ENCODE measurements at places on chromosomes 13 and 19.
A peak's percentile ranks its signal among the peaks of the same experiment; 100 is the strongest.

DNA sequence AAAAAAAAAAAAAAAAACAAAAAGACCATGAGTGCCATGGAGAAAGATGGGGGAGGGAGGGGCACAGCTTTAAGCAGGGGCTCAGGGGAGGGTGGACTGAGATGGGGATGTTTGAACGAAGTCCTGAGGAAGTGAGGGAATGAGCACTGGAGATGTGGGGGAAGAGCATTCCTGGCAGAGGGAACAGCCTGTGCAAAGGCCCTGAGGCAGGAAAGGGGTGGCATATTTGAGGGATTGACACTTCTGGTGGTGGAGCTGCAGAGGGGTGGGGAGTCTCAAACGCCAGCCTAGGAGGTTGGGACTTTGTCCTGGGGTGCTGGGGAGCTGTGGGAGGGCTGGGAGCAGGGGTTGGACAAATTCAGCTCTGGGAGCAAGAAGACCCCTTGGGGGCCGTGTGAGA is 29.2 kb downstream of the MYH14 start:
- no peak for DNase-seq

- no peak for DNase-seq
Measured at GRCh38 chr19:46296722-46297461, at the start of gene HIF3A. HIF3A (plus strand) TSS chr19:46297042; CDS start chr19:46297077, 35 bp downstream.

DNA sequence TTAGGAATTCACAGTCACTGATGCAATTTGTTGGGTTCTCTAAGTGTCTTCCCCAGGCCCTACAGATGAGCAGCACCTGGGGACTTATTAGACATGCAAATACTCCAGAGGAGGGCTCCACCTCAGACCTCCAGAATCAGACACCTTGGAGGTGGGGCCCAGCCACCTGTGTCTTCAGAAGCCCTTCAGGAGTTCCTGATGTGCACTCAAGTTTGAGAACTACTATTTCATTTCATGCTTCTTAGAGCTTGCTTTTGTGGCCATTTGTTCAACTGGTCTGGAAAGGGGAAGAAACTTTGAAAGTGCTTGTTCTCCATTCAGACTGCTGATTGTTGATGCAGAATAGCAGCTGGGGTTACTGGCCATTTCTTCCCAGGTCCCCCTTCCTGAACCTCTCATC is 472.0 kb downstream of the COG6 start:
- DNase-seq: no peak

GRCh38 chr13:42181381-42181953 is 90.5 kb upstream of the AKAP11 start:
- DNase-seq: no peak

DNA sequence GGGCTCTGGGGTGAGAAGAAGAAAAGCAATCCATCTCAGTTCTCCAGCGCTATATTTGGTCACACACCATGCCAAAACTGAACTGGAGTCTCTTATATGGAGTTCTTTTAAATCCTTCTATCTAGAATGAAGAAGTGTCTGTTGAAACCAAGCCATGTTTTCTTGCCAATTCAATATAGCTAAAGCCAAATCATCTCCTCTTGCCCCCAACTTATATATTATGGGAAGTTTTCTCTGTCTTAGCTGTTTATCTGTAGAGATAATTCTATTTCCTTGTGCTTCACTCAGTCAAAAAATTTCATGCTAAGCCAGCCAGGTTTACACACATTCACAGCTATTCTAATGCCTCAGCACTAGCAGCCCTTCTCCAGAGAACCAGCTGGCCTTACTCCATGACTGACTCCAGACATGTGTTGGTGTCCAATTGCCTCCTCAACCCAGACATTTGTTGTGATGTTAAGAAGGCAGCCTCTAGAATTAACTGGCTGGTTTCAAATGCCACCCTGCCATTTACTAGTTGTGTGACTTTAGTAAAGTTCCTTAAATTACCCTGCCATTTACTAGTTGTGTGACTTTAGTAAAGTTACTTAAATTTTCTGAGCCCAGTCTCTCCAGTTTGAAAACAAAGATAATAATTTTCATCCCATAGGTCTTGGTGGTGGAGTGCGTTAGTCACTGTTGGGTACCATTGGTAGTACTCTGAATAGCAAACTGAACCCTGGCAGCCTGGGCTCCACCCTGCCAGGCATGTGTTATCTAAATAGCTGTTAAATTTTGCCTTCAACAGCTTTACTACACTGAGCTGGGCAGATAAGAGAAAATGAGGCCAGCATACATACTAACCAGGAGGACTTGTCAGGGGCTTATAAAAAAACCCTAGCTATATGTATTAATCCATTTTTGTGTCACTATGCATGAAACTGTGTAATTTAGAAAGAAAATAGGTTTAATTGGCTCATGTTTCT is 525.1 kb downstream of the LMO7 start:
- no peak for DNase-seq

DNA sequence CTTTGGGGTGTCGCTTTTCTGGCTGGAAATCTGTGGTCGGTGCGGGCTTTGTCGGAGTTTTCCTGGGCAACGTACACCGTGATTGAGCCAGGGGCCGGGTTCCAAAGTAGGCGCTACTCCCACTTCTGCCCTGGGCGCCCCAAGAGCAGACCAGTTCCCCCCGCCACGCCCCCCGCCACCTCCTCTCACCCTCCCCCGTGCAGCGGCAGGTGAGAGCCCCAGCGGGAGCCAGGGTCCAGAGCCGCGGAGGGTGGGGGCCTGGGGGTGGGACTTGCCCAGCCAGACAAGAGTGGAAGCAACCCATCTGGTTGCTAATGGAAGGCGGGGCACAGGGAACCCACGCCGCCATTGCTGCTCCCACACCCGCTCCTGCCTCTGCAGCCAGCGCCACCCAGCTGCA is 2195.9 kb downstream of the PCDH9 start:
- no peak for DNase-seq

DNA sequence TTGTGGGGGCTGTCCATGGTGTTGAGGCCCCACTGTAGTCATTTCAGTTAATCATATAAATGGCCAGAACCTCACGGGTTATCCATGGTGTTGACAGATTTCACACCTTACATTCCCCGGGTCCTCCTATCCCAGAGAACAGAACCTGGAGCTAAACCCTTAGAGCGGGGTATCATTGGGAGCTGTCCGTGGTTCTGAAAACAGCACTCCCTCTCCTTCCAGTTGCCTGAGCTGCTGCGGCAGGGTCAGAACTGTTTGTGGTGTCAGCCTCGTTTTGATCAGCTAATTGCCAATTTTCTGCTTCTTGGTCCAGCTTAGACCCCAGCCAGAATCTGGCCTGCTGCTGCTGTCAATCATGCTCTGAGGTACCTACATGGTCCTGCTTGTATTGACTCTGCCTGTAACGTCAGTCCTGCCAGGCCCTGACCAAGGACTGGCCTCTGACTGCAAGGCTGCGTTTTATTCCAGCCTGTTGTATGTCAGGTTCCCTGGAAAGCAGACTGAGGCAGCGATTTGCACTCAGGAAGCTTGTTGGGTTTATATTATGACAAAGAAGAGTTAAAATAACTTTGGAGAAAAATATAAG is 55.8 kb upstream of the KCTD15 start:
- DNase-seq: no peak

GRCh38 chr13:25180775-25181537 is 8.9 kb upstream of the AMER2 start:
- no peak for DNase-seq

DNA sequence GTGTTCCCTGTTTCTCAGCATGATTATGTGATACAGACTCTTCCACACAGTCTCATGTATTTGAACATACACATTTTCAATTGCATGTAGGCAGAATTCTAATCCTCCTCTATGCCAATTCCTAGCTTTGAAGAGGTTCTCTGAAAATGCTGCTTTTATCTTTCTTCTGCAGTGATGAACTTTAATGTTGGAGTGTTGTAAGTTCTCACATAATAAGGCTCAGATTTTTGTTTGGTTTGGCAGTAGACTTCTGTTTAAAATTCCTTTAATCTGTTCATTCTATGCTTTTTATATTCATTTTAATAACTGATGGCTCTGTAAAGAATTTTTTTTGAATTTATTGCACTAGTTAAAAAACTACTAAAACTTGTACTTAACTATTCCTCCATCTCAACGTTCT is 225.8 kb downstream of the GGACT start:
- no peak for DNase-seq

DNA sequence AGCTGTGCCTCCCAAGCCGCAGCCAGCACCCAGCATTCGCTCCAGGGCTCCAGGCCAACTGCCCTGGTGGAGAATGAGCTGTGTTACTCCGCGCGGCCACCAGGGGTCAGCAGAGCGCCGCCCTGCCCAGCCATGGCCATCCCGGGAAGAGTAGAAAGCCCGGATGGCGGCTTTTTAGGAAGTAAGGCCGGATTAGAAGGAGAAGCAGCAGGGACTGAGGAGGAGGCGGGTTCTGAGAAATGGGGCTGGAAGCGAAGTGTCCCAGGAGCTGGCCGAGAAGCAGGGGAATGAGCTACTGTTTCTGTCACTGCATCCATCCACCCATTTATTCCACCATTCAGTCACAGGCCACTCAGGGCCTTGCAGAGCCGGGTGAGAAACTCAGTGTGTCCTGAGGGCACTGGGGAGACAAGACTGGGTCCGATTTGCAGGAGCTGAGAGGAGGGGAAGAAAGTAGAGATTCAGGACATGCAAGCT is 6.6 kb upstream of the NPAS1 start:
- DNase-seq: peak; percentile 85

DNA sequence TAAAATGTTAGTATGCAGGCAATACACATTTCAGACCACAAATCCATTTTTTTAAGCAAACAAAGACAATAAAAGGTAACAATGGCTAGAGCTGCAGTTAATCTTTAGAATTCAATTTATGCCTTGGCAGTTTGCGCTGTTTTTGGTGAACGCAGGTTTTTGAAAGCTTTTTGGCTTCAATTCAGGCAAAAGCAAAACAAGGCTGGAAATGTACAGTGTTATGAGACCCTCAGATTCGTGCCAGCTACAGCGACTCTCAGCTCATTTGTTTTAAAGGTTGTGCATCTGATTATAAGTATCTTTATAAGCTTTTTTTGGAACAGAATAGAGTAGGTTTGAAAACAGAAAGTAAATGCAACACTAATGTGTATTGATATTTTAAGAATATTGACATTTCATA is 63.6 kb upstream of the SOX1 start:
- no peak for DNase-seq

- no peak for DNase-seq
Measured at GRCh38 chr13:44333950-44334655, 39.5 kb upstream of the SERP2 start.

- DNase-seq: peak; percentile 74
Measured at GRCh38 chr19:51493776-51494175, 7.8 kb downstream of the SIGLEC12 start.

DNA sequence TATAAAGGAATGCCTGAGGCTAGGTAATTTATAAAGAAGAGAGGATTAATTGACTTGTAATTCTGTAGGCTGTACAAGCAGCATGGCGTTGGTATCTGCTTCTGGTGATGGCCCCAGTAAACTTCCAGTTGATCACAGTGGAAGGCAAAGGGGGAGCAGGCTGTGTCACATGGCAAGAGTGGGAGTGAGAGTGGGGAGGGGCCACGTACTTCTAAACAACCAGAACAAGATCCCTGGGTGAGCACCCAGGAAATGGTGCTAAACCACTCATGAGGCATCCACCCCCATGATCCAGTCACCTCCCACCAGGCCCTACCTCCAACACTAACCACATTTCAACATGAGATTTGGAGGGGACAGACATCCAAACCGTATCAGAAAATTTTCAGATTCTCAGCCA is 3.0 kb upstream of the RNF113B start:
- no peak for DNase-seq

- DNase-seq: no peak
Measured at GRCh38 chr13:31426395-31426794, 226.6 kb downstream of the B3GLCT start.

DNA sequence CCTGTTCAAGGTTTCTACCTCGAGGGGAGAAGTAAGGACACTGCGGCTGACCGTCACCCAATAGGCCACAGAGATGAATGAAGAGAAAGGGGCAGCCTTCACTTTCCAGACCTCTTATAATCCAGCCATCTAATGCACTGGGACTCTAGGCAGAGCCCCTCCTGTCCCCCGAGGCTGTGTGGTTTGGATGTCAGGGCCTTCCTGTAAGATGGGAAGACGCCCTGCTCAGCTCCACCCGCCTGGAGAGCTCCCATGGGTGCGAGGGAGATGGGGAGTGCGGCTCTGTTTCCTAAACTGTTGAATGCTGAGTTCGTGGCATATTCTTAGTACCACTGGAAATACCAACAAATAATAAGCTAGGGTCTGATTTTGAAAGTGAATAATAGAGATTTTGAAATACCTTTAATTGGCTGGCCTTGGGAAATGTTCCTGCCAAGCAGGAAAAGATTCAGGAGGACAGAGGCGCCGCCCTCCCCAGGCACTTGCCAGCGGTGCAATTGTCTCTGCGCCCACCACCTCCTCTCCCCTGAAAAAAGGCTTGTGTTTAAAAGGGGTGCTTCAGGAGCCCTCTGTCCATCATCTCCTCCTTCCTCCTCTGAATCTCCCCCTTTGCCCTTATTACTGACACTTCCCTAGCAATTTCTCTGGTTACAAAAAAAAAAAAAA is 85.4 kb upstream of the GPR183 start:
- DNase-seq: no peak

GRCh38 chr19:34808566-34808965 is 35.6 kb upstream of the ZNF599 start:
- no peak for DNase-seq

GRCh38 chr13:50654331-50654730 is 189.2 kb downstream of the DLEU7 start:
- DNase-seq: no peak

DNA sequence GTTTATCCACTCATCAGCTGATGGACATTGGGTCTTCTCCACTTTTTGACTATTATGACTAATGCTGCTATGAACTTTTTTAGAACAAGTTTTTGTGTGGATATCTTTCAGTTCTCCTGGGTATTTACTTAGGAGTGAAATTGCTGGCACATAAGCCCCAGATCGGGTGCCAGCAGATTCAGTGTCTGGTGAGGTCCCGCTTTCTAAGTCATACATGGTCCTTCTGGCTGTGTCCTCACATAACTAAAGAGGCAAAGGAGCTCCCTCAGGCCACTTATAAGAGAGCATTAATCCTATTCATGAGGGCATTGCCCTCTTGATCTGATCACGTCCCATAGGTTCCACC is 600 bp upstream of the ZNF226 start:
- DNase-seq: peak; percentile 0

- DNase-seq: no peak
Measured at GRCh38 chr13:39688699-39689405, 33.4 kb downstream of the COG6 start.

- no peak for DNase-seq
Measured at GRCh38 chr19:4889034-4889815, 13.5 kb downstream of the ARRDC5 start.

- peak; percentile 72 for DNase-seq
Measured at GRCh38 chr19:51131780-51132680, 7.3 kb downstream of the SIGLEC9 start.

- DNase-seq: no peak
Measured at GRCh38 chr13:70128098-70128497, 19.8 kb upstream of the KLHL1 start.

- no peak for DNase-seq
Measured at GRCh38 chr13:97749174-97749573, 204.3 kb upstream of the IPO5 start.

GRCh38 chr19:491146-491741 is 5.0 kb upstream of the MADCAM1 start:
- no peak for DNase-seq
